Inflammatory macrophage (primary cell): ENCODE measurements at places on chromosomes 1 and 21.

- DNase-seq = no peak
These were observed 120.8 kb downstream of the LMO4 start for GRCh38 chr1:87449348-87449963.

- DNase-seq = no peak
These were observed 5.9 kb downstream of the ADPRS start for GRCh38 chr1:36094621-36095061.

GRCh38 chr1:184166485-184166884 lies 115.0 kb downstream of the TSEN15 start:
- DNase-seq = no peak

GRCh38 chr1:227572752-227573151 lies 9.4 kb downstream of the ZNF678 start:
- DNase-seq = no peak

GRCh38 chr1:47409311-47410067 lies 6.6 kb upstream of the FOXE3 start:
- DNase-seq = peak; percentile 20

DNA sequence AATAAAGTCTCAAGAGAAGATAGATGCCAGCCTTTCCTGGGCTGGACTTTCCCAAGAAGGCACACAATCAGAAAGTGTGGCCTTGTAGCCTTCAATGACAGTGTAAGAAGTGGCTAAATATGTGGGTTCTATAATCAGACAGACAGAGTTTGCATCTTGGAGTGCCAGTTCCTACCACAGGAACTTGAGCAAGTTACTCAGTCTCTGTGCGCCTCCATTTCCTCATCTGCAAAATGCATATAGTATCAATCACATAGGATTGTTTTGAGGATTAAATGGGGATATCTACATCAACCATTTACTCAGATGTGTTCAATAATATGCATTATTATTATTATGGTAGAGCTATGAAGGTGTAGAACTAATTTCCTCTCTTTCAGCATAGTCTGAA lies 176.8 kb upstream of the PTBP2 start:
- DNase-seq = no peak

- no peak for DNase-seq
These were observed 3.5 kb downstream of the POMGNT1 start for GRCh38 chr1:46194641-46195193.

DNA sequence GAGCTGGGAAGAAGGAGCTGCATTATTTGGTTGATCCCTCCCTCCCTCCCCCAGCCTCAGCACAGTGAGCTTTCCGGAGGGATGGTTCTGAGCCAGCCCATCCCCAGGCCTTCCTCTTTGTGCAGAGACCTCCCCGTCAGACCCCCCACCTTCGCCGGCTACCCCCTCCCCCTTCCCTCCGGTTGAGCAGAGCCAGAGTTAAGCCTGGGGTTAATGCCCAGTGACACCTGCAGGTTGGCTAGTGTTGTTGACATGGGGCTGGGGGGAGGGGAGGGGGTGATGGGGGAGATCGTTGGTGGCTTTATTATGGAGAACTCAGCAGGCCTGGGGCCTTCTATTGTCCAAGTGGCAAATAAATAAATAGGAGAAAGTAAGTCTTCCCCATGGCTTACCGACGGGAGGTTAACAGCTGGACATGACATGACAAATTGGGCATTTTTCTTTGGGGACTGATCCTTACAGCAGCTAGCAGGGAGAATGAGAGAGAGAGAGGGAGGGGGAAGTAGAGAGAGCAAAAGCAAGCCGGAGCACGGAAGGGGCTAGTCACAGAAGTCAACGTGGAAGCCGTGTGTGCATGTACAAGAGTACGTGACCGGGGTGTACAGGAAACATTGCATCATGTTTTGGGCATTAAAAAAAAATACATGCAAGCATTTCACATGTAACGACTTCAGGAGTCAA lies 131.1 kb downstream of the TMEM53 start:
- DNase-seq = peak; percentile 39

GRCh38 chr21:28793043-28793442 lies 199.6 kb downstream of the LTN1 start:
- DNase-seq = peak; percentile 2

- no peak for DNase-seq
These were observed 9.8 kb upstream of the PHTF1 start for GRCh38 chr1:113768916-113769600.

GRCh38 chr1:54553602-54554313 lies 5.7 kb downstream of the ACOT11 start:
- DNase-seq = no peak

DNA sequence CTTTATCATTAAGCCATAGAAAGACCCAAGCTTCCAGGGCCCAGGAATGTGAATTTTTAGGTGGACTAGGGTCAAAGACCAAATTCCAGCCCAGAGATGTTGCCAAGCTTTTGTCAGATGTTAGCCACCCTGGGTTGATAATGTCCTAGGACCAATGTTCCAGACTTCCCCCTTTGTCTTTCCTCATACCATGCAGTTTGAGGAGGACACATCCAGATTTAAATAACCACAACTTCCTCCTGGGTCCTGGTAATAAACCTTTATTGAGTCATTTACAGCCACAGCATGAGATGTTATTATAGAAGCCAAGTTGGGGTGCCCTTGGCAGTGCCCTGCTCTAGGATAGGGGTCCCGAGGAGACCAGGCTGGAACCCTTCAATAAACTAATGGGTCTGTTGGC lies 5.9 kb downstream of the TNR start:
- DNase-seq = peak; percentile 64

DNA sequence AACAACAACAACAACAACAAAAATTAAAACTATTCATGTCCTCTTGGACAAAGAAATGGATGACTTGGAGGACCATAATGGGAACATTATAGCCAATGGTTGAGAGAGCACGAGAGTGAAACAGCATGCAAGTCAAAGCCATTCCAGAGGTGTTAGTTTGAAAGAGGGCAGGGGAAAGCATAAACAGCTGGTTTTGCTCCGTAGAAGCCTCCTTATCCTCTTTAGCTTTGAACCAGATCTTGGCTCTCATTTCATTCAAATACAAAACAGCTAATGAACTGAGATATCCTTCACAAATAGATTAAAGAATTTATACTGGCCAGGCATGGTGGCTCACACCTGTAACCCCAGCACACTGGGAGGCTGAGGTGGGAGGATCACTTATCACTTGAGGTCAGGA lies 8.7 kb upstream of the SMG7 start:
- no peak for DNase-seq

GRCh38 chr1:210932104-210932503 lies 201.8 kb downstream of the KCNH1 start:
- no peak for DNase-seq

- DNase-seq = peak; percentile 19
These were observed 128.8 kb downstream of the MACF1 start for GRCh38 chr1:39333296-39333695.

DNA sequence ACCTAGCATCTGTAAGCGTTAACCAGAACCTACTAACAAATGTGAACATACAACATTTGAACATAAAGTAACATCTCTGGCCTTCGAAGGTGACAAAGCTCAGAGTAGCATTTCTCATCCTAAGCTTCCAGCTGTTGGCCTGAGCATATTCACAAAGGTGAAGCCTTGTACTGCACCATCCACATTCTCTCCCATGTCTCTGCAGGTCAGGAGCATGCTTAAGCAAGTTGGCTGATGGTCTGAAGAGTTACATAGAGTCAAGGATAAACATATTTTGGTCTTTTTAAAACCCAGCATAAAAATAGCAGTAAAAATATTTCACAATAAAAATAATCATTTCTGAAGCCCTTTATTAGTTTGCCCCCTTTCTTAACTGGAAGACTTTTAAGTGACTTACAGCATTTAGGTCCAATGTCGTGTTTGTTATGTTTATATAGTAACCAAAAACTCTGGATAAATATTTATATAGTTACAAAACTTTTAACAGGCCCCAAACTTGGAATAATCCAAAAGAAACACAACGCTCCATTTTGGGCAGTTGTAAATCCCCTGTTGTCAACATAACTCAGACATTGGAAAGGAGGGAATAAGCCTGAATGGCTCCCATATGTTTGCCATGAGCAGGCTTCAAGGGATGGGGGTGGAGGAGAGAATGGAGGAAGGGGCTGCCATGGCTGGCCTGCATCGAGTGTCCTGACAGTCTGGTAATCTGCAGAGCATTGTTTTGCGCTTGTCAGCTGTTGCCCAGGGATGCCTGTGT lies 42.8 kb upstream of the ENAH start:
- DNase-seq = no peak

GRCh38 chr1:46333300-46334029 lies 7.1 kb upstream of the NSUN4 start:
- peak; percentile 76 for DNase-seq

- peak; percentile 93 for DNase-seq
These were observed at the start of gene PCAT6 for GRCh38 chr1:202810615-202811295. Gene PCAT6 (plus strand): TSS chr1:202810954.

- DNase-seq = no peak
These were observed 21.7 kb downstream of the RHBG start for GRCh38 chr1:156390469-156391365.

GRCh38 chr1:169122976-169123375 lies 16.5 kb downstream of the ATP1B1 start:
- DNase-seq = no peak

DNA sequence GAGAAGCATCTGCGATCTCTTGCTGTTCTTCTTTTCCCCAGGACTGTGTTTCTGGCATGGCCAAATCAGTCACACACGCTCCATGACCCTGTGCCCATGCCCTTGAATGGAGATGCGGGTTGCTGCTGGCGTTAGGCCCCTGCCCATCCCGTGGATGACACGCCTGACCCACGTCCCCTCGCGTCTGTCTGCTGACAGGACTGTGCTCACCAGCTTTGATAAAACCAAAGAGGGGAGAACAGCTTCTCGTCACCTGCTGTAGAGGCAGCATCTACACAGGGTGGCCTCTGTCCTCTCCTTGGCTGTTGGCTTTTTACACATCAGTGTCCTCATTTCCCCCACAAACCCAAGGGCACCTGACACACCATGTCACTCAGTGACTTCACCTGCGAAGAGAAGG lies 6.9 kb downstream of the MT1HL1 start:
- no peak for DNase-seq

DNA sequence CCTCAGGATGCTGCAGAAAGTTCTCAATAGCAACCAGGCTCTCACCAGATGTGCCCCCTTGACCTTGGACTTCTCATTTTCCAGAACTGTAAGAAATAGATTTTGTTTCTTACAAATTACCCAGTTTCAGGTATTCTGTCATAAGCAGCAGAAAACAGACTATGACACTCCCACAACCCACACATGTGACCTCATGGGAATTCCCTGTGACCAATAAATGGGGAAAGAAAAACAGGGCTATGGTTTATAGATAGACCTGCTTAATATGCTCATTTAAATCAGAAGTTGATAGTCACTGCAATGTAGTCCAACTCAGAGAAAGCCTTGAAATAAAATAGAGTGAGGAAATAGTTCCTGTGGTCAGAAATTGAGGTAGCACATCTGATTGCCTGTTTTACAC lies 380.9 kb upstream of the PTBP2 start:
- DNase-seq = no peak

GRCh38 chr1:192783791-192784190 lies 25.0 kb upstream of the RGS2 start:
- no peak for DNase-seq

GRCh38 chr1:190176776-190177175 lies 300.9 kb downstream of the BRINP3 start:
- DNase-seq = no peak

DNA sequence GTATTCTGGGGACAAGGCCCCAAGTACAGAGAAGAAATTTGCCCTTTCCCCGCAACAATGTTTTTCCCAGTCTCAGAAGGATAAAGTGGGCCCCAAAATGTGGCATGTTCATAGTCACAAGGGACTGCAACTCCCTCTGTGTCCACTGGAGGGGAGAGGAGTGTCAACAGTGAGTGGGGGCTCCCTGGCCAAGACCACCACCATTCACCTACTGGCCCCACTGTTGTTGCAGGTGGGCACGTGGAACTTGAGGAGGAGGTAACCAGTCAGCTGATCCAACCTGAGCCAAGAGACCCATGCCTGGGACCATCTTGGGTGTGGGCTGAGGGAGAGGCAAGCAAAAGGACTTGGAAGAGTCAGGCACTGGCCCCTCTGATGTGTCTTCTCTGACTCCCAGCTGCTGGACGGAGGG lies 777 bp downstream of the NUDT17 start:
- DNase-seq = peak; percentile 40

GRCh38 chr1:238377280-238377919 lies 486.7 kb upstream of the ZP4 start:
- DNase-seq = no peak

- no peak for DNase-seq
These were observed 278.5 kb downstream of the MATN1 start for GRCh38 chr1:30444850-30445249.

- DNase-seq = no peak
These were observed 11.4 kb downstream of the EXOC8 start for GRCh38 chr1:231326248-231326647.

- DNase-seq = peak; percentile 83
These were observed 5.7 kb upstream of the TPRG1L start for GRCh38 chr1:3618881-3619671.

DNA sequence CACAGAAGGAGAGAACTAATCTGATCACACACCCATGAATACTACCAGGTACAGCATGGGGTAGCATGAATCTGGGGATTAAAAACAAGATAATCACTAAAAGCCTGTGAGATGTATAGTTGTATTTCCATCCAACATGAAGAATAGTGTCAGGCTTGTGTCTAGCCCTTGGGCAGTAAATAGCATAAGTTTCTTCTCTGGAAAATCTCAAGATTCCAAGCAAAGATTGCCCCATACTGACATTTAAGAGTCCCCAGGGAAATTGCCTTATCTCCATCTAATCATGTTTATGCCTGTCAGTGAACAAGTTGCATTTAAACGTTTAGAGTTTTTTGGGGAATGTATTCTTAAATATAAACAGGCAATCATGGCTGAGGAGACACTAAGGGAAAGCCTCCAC lies 109.2 kb upstream of the SERTAD4 start:
- DNase-seq = no peak

GRCh38 chr1:247077876-247078257 lies 744 bp downstream of the ZNF670 start:
- DNase-seq = peak; percentile 6

DNA sequence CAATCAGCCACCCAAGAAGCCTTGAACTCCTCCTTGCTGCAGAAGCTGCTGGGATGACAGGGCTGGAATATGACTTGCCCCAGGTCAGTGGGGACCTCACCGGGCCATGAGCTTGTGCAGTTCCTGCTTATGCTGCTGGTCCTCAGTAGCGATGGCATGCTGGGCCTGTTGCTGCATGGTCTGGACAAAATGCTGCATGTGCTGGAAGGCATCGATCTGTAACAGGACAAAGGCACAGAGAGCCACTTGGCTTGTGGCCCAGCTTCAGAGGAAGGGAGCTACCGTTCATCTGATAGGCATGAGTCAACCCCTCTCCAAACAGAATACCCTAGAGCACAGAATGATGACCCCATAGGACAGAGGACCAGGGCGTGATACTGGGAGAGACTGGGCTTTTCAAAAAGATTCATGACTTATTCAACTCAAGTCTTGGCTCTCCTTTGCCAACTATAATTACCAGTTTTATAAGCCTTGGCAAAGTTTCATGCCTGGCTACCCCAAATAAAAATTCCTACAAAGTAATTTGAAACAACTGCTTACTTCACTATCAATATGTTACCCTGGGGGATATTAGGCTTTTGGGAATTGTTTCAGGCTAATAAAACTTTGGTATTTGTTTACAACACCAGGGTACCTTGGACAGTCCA lies 34.7 kb upstream of the EXOSC10 start:
- no peak for DNase-seq

- DNase-seq = no peak
These were observed 67.5 kb upstream of the ACOT11 start for GRCh38 chr1:54480525-54480848.

- DNase-seq = no peak
These were observed 11.3 kb downstream of the SPATA17 start for GRCh38 chr1:217642455-217642854.
